NCI-H1694 (cell line): ENCODE measurements at places on chromosomes 7 and 10.

GRCh38 chr7:19375976-19376375 is 230.8 kb upstream of the FERD3L start:
- no peak for DNase-seq

DNA sequence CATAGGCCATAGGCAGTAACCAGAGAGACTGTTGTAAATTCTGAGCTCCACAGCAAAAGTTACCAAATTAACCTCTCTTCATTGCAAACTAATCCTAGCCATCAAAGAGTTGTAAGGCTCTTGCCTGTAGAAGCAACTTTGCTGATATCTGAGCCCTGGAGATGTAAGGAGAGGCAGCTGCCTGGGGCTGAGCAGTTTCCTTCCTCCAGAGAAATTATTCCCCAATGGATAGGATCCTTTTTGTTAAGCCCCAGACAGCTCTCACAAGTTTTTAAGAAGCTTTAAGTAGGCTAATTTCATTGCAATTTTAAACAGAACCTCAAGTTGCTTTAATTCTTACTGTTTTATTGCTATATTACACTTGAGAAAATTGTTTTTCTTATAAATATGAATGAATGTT is 211.1 kb downstream of the GALNT17 start:
- DNase-seq: no peak

GRCh38 chr7:50477640-50478039 is 27.5 kb upstream of the FIGNL1 start:
- no peak for DNase-seq

DNA sequence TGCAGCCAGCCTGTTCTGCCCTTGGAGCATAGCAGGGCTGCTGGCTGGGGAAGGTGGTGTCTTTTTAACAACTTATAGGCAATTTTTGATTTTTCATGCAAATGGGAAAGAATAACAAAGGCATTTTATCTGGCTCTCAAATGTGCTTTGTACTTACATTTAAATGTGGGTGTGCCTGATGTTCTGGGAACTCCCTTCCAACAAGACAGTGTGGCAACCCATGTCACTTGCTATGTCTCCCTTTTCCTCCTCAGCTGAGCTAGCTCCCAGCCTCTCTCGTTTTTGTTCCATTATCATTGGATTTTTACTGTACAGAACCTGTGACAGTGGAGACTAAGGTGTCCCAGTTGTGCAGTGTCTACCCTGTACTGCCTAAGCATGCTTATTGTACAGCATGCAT is 93.5 kb upstream of the PDCD4 start:
- DNase-seq: no peak

GRCh38 chr10:69829775-69830174 is 28.1 kb downstream of the COL13A1 start:
- DNase-seq: no peak

GRCh38 chr10:33325929-33326328 is 8.5 kb downstream of the NRP1 start:
- no peak for DNase-seq

DNA sequence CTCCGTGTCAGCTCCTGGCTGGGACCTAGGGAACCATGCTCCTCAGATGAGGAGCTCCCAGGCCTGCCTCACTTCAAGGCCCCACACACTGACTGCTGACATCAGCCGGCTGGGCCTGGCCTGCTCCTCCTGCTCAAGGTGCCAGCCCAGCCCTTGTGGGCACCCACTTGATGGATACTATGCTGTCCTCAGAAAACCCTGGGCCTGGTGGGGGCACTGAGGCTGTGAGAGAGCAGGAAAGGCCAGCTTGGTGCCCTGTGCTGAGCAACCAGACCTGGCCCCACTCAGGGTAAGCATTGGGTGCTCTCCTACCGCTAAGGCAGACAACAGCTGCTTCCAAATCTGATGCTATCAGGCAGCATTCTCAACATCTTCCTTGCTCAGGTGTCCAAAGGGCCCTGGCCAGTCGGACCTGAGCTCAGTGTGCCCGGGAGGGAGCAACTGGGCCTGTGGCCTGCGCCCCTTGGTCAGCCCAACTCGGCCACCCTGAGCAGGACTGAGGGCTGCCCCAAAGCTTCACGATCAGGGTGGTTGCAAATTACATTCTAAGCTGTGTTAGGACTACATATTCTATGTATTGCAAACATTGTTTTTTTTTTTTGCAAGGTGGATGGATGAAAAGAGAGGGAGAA is 21.9 kb upstream of the ANTXRL start:
- DNase-seq: no peak

GRCh38 chr10:49642311-49642710 is 28.5 kb downstream of the CHAT start:
- no peak for DNase-seq

- DNase-seq: no peak
These were observed 1212.4 kb upstream of the PHF14 start for GRCh38 chr7:9761224-9761623.

- no peak for DNase-seq
These were observed 176.8 kb downstream of the PDE1C start for GRCh38 chr7:31893365-31893764.

DNA sequence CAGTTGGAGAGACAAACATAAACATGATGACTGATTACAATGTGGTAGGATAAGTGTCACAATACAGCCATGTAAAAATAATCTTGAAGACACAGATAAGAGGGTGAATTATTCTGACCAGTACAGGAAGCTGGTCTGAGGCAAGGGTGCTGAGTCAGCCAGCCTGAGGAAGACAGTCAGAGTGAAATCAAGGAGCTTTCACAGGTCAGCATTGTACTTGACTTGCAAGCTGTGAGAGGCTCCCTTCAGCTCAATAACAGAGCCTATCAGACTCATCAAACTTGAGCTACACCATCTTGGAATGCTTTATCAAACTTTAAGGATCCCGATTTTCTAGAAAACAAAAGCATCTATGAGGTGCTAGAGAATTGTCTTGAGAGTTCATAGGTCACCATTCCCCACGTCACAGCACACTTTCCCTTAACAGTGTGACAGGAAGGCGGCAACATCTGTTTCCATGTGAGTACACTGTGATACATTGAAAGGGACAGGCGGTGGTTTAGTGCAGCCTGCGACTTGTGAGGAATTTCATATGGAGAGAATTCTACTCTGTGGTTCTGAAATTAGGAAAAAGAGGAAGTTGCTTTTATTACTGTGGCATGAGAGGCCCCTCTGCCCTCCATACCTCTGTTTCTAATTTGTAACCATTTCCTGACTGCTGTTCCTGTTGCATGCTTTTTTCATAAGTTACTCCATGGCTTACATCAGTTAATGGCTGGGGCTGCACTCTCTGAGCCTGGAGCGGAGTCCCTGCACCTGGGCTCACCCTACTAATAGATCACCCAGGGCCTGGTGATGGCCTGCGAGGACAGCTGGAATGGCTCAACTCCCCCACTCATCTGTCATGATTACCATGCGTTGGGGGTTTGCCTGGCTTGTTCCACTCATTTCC is 417.1 kb downstream of the SUGCT start:
- no peak for DNase-seq

- DNase-seq: no peak
These were observed 207.0 kb downstream of the MLLT10 start for GRCh38 chr10:21740989-21741388.

GRCh38 chr10:7409045-7409731 is 1.6 kb downstream of the SFMBT2 start:
- no peak for DNase-seq

- no peak for DNase-seq
These were observed 762.3 kb downstream of the CNTNAP2 start for GRCh38 chr7:146878901-146879300.

DNA sequence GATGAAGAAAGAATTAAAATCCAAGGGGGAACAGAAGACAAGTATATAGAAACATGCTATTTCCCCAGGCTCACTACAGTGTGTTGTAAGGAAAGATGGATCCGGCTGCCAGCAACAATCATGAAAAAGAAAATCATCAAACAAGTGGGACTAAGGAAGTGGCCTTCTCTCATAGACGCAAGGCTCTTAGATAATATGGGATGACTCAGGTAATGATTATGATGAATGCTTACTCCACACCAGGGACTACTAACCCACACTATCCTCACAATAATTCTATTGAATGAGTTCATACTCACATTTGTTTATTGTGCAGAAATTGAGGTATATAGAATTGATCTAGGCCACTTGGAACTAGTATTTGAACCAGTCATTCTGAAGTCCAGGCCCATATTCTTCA is 111.2 kb upstream of the BET1 start:
- DNase-seq: no peak

DNA sequence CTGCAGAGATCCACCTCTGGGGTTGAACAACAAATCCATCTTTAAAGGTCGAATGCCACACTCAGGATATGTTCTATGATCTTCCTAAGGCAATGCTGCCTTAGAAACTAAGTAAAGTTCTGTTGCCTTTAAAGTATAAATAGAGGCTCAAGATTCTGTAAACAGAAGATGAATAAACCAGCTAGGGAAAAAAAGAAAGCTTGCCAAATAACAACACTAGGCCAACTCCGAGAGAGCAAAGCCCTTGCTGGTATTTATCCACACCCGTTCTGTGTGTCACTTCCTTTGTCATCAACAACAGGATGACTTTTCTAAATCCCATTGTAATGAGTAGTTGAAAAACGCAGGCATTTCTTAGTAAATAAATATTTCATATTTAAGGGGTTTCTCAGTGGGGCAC is 330.0 kb upstream of the GLI3 start:
- no peak for DNase-seq

DNA sequence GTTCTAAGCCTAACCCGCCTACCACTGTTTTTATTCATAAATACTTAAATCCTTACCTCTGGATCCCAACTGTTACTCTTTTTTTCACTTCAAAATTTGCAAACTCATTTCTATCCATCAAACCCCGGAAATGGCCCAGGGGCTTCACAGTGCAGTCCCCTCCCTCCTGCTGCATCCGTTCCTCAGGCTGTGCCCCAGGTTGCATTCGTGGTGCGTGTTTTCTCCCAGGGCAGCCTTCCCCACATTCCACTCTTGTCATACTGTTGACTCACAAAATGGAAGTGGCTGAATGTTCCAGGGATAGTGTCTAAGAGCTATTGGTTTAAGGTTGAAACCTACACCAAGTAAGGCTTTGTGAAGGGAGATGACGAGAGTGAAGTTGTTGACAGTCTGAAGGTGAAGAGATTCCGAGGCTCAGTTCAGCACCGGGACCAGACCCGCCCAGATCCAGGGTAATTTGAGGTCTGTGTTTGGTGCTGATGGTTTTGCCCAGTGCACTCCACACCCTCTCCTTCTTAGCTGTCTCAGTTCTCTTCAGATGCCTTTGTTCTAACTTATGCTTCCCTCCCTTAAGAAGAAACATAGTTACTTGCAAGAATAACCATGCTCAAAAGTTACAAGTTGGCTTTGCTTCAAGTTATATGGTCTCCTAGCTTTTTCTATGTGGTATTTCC is 7.7 kb downstream of the INSIG1 start:
- DNase-seq: no peak

- no peak for DNase-seq
These were observed 191.4 kb upstream of the SVIL start for GRCh38 chr10:29826221-29826620.

DNA sequence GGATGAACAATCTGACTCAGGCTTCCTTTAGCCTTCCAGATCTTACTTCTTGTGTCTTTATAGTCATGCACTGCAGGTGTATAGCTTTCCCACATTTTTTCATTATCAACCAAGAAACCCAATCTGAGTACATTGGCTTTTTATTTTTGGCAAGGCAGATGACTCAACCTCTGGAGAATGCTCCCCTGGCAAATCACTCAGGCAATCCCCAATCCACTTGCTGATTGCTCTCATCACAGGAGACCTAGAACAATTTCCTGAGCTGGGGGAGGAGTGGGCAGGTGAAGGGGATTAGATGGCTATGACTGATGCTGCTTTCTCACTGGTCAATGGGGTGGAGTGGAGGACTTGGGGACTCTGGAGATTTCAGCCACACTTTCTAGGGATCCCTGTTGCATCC is 134.4 kb downstream of the SLC16A9 start:
- DNase-seq: no peak

DNA sequence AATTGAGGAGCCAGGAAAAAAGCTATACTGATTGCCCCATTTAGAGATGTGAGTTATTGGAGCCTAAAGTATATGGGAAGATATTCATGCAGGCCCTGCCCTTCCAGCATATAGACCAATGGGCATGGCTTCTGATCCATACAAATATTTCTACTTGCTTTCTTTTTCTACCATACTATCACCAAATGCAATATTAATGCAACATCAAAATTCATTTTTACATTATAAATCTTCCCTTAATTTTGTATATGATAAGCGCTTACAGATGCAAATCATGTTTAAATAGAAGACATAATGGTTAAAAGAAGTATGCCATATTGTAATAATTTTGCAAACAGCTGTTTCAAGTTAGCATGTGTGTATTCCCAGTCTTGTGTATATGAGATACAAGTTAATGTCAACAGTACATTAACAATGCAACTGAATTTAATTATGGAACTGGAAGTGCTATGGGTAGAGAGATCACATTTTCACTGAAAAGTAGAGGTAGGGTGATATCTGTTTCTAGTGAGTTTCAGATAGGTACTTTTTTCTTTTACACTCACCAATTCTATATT is 24.6 kb upstream of the WNT16 start:
- DNase-seq: no peak

- no peak for DNase-seq
These were observed 984.4 kb upstream of the AUTS2 start for GRCh38 chr7:68613897-68614296.

GRCh38 chr7:144812379-144813283 is 23.2 kb downstream of the TPK1 start:
- DNase-seq: no peak

- no peak for DNase-seq
These were observed 117.4 kb upstream of the PFKP start for GRCh38 chr10:2949948-2950354.

- DNase-seq: no peak
These were observed 176.2 kb downstream of the DNAJC1 start for GRCh38 chr10:21827308-21827707.

- no peak for DNase-seq
These were observed 45.7 kb downstream of the ESYT2 start for GRCh38 chr7:158783595-158783994.

DNA sequence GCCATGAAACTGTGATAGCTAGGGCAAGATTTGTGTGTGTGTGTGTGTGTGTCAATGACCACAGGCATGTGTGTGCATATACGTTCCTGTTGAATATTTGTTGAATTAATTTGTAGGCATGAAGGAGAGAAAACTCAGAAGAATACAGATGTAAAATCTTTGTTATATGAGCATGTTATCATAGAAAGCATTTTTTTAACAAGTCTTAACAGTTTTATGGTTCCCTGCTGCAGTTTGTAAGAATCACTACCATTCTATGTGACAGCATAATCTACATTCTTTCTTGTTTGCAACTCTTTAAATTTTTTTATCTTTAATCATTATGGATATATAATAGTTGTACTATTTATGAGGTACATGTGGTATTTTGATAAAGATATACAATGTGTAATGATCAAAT is 130.3 kb downstream of the CD36 start:
- no peak for DNase-seq

DNA sequence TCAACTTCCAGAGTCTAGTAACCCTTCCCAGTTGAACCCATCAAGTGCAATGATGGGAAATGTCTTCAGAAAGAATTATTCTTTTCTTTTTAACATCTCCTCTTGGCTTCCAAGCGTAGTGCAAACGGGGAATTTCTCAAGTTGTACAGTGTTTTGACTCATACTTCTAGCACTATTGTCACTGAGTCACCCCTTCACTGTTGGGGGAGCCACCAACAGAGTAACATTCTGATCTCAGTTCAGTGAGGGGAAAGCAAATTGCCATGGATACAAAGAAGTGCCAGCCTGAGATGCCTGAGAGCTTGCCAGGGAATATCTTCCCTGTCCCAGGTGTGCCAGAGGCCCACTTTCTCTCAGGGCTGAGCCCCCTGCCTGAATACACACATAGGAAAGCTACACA is 31.0 kb downstream of the CYP3A5 start:
- no peak for DNase-seq

- DNase-seq: no peak
These were observed 25.9 kb downstream of the HELLS start for GRCh38 chr10:94571528-94571927.
